ENCODE measurements at places on chromosomes 3 and 15.

DNA sequence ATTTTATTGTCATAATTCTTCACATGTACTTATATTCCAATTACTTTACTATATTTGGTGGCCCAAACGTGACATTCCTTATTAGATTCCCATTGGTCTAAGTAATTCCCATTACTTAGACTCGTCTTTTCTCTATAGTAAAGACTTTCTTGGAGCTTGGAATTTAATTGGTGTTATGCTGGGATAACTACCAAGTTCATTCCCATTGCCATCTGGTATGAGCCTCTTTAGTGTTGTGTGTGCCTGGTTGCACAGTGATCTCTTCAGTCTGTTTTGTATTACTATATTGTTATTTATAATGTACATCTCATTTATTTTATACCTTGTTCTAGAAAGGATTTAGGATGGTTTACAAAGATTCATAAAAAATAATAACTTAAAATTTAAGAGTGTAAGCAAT lies 27.8 kb downstream of the TMEM108 start:
- DNase-seq, result no peak
- H3K36me3 ChIP-seq, result peaks cover 4% of the 10 kb centered on the region
- H3K27ac ChIP-seq, result no peak overlapping the region
- H3K4me3 ChIP-seq, result no peak overlapping the region

GRCh38 chr3:170621256-170621655 lies 35.4 kb upstream of the SLC7A14 start:
- H3K27me3 ChIP-seq, result peaks cover 4% of the 10 kb centered on the region
- H3K36me3 ChIP-seq, result no peaks in the 10 kb centered on the region
- H3K4me3 ChIP-seq, result no peak overlapping the region
- no peak overlapping the region for H3K27ac ChIP-seq
- DNase-seq, result no peak

GRCh38 chr3:195856410-195857084 lies 44.8 kb upstream of the MUC4 start:
- DNase-seq, result no peak
- no peak overlapping the region for H3K27ac ChIP-seq
- no peak overlapping the region for H3K4me3 ChIP-seq
- H3K4me1 ChIP-seq, result peaks cover 34% of the 10 kb centered on the region
- peaks cover 2% of the 10 kb centered on the region for H3K27me3 ChIP-seq
- no peaks in the 10 kb centered on the region for H3K36me3 ChIP-seq

GRCh38 chr15:56792211-56792610 lies 58.9 kb upstream of the ZNF280D start:
- no peaks in the 10 kb centered on the region for H3K36me3 ChIP-seq
- DNase-seq, result no peak
- H3K4me3 ChIP-seq, result no peak overlapping the region
- no peaks in the 10 kb centered on the region for H3K4me1 ChIP-seq
- peaks cover 3% of the 10 kb centered on the region for H3K27me3 ChIP-seq

DNA sequence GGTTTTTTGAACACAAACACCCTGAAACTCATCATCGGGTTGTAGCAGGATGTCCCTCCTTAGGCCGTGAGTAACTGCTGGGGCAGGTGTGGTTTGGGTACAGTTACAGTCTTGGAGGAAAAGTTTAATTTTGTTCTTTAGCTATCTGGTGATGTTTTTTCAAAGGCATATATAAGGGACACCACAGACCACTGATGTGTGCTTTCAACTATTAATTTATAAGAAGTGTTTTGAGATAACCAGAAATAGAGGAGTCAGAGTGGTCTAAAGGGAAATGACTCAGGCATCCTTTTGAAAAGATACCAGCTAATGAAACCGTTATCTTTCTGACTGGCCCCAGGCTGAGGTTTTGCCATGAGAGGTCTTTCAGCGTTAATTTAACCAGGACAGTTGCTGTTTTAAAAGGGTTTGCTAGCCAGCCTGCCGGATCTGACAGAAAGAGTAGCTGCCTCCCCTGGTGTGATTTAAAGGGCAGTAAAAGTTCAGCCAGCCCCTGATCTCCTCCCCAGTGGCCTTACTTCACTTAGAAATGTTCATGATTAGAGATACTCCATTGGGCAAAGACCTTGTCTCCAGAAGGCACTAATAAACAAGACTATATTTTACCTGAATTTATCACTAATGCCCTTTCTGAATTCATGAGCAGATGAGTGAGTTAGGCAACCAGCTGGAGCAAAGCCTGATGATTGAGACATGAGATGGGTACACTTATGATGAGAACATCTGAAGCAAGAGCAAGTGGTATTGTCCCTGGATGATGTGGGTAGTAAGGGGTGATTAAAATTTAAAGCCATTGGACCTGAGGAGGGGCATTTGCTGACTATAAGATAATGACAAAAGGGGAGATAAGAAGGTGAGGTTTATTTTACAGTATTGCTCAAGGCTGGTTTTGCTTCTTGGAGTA lies 482.5 kb upstream of the TBL1XR1 start:
- peaks cover 57% of the 10 kb centered on the region for H3K4me1 ChIP-seq
- DNase-seq, result no peak
- H3K27ac ChIP-seq, result no peak overlapping the region
- peaks cover 2% of the 10 kb centered on the region for H3K27me3 ChIP-seq
- no peaks in the 10 kb centered on the region for H3K36me3 ChIP-seq
- H3K4me3 ChIP-seq, result no peak overlapping the region

- DNase-seq, result no peak
- no peaks in the 10 kb centered on the region for H3K36me3 ChIP-seq
- no peak overlapping the region for H3K27ac ChIP-seq
- no peaks in the 10 kb centered on the region for H3K4me1 ChIP-seq
These were observed 291.9 kb upstream of the STT3B start for GRCh38 chr3:31240874-31241273.

GRCh38 chr15:52682200-52682599 lies 3.0 kb upstream of the ATOSA start:
- H3K4me1 ChIP-seq, result peaks cover 5% of the 10 kb centered on the region
- no peak for DNase-seq
- H3K27me3 ChIP-seq, result peaks cover 10% of the 10 kb centered on the region
- no peak overlapping the region for H3K4me3 ChIP-seq
- no peaks in the 10 kb centered on the region for H3K36me3 ChIP-seq
- H3K27ac ChIP-seq, result no peak overlapping the region

DNA sequence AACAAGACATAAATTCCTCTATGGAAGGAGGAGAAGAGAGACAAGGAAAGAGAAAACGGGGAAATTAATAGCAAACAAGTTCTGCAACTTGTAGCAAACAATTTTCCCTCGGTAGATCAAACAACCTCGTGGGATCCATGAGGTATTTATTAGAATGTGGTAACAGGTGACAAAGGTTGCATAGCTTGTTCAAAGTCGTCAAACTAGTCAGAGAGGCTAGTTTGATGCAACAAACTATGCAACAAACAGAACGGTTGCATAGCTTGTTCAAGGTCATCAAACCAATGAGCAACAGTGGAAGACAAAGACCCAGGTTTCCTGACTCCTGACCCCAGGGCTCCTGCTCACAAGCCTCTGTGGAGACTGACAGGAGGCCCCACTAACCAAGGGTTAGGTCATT lies 20.7 kb downstream of the MB21D2 start:
- no peak for DNase-seq
- no peaks in the 10 kb centered on the region for H3K36me3 ChIP-seq
- H3K27me3 ChIP-seq, result peaks cover 2% of the 10 kb centered on the region
- no peak overlapping the region for H3K27ac ChIP-seq
- peaks cover 5% of the 10 kb centered on the region for H3K4me1 ChIP-seq

- no peak for DNase-seq
- no peak overlapping the region for H3K4me3 ChIP-seq
- H3K27ac ChIP-seq, result no peak overlapping the region
- H3K36me3 ChIP-seq, result peaks cover 18% of the 10 kb centered on the region
- H3K4me1 ChIP-seq, result peaks cover 19% of the 10 kb centered on the region
These were observed 77.0 kb downstream of the LPP start for GRCh38 chr3:188230962-188231361.

DNA sequence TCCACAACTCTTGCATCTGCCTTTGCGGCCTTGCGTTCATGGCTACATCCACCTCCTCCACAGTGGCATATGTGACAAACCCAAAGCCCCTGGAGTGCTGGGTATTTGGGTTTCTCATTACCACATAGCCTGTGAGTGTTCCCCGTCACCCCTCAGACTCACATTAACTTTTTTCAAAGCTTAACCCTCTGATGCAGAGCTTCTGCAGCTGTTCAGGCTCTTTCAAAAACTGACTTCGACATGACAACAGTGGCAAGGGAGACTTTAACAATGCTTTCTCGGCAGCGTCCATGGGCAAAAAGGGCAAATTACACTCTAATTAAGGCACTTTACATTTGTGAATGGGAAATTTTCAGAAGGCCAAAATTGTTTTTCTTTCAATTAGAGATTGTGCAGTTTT lies 343.2 kb downstream of the UNC13C start:
- DNase-seq, result no peak
- H3K27me3 ChIP-seq, result peaks cover 2% of the 10 kb centered on the region
- no peaks in the 10 kb centered on the region for H3K4me1 ChIP-seq
- no peak overlapping the region for H3K27ac ChIP-seq
- H3K36me3 ChIP-seq, result no peaks in the 10 kb centered on the region
- H3K4me3 ChIP-seq, result no peak overlapping the region

DNA sequence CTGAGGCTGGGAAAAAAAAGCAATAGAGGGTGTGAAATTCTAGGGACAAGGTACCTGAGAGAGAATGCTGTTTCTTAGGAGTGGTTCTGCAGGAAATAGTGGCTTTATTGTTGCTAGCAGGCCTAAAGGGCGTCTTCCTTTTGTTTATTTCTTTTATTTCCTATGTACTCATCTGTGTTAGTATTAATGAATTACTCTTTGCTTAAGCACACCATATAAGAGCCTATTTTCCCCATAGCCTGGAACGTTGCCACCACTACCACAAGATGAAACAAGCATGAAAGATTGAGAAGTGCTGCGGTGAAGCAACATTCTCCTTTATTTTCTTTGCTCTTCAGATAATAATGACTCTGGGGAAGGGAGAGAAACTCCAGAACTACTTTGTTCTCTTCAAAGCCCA lies 21.3 kb upstream of the GOLIM4 start:
- H3K27ac ChIP-seq, result peak overlapping the region; percentile 22
- no peaks in the 10 kb centered on the region for H3K27me3 ChIP-seq
- H3K4me1 ChIP-seq, result peaks cover 22% of the 10 kb centered on the region
- H3K4me3 ChIP-seq, result no peak overlapping the region
- no peak for DNase-seq

DNA sequence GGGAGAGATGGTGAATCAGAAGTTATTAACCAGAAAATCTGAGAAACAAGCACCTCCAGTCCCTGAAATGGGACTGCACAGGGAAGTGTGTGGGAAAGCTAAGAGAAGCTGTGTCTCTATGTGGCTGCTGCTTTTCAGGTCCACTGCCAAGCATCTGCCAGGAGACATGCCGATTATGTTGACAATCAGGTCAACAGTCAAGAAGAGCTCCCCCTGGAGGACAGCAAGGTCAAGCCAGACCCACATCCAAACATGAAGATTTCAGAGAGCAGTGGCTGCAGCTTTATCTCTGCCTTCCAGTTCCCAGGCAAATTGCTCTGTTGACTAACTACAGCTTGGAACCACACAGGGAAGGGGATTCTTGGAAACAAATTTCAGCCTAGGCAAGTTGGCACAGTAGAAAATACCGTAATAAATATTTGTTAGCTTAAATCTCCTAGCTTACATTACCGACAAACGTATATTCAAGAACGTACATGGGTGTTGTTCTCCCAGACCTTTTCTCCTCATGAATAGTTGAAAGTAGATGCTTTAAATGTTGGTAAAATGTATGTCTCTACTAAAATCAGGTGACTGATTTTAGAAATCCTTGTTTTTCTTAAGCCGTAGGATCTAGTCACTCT lies 394.5 kb upstream of the RARB start:
- H3K36me3 ChIP-seq, result no peaks in the 10 kb centered on the region
- DNase-seq, result peak; percentile 62
- H3K4me3 ChIP-seq, result no peak overlapping the region

DNA sequence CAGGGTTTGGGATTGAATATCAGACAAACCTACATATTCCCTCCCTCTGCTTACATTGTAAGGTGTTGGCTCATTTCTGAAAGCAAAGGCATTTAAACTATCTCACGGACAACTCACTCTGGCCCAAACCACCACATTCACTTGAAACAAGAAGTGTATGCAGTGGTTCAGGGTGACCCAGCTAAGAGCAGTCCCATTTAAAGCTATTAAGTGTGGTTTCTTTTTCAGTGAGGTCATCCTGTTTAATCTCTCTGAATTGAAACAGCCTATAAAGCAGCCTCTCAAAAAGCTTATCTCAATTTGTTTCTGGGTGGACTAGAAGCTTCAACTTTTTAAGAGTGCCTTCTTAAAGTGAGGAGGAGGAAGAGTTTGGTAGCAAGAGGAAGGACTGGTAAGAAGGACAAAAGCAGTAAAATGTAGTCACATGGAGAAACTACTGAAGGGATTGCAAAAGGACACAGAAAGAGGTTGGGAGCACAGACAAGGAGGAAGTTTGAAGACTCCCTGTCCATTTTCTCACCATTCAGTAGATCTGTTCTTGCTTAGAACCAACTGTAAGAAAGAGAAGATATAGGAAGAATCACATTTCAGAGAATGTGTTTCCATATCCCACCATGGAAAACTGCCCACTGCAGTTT lies 151.6 kb downstream of the TMCO5A start:
- DNase-seq, result no peak
- no peak overlapping the region for H3K27ac ChIP-seq
- peaks cover 12% of the 10 kb centered on the region for H3K4me1 ChIP-seq
- no peaks in the 10 kb centered on the region for H3K36me3 ChIP-seq
- no peaks in the 10 kb centered on the region for H3K27me3 ChIP-seq

GRCh38 chr15:80177156-80177555 lies 24.4 kb downstream of the FAH start:
- no peak overlapping the region for H3K27ac ChIP-seq
- peaks cover 12% of the 10 kb centered on the region for H3K36me3 ChIP-seq
- no peak for DNase-seq
- no peaks in the 10 kb centered on the region for H3K4me1 ChIP-seq
- H3K4me3 ChIP-seq, result no peak overlapping the region

GRCh38 chr15:41577863-41578735 lies 19.1 kb downstream of the TYRO3 start:
- no peaks in the 10 kb centered on the region for H3K4me1 ChIP-seq
- DNase-seq, result no peak
- H3K27ac ChIP-seq, result no peak overlapping the region
- H3K4me3 ChIP-seq, result no peak overlapping the region
- H3K27me3 ChIP-seq, result no peaks in the 10 kb centered on the region
- peaks cover 16% of the 10 kb centered on the region for H3K36me3 ChIP-seq

GRCh38 chr3:69389520-69390248 lies 3.8 kb upstream of the FRMD4B start:
- peaks cover 2% of the 10 kb centered on the region for H3K27me3 ChIP-seq
- no peak overlapping the region for H3K4me3 ChIP-seq
- H3K4me1 ChIP-seq, result peaks cover 32% of the 10 kb centered on the region

DNA sequence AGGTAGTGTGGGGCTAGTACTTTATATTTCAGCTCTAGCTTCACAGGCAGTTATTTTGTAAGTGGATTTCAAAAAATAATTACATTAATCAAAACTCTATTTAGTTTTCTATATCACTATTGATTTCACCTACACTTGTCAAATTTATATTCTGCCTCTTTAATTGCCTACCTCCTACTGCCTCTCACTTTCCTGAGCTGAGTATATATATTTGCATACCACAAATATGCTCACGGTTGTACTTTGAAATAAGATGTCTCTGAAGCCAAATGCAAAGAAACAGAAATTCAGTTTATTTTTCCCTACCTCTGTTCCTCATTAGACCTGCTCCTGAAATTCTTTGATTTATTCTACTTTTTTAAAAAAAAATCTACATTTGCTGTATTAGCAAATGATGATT lies 309.3 kb upstream of the TGFBR2 start:
- peaks cover 47% of the 10 kb centered on the region for H3K4me1 ChIP-seq
- no peak overlapping the region for H3K4me3 ChIP-seq
- no peaks in the 10 kb centered on the region for H3K27me3 ChIP-seq
- no peaks in the 10 kb centered on the region for H3K36me3 ChIP-seq
- DNase-seq, result no peak
- no peak overlapping the region for H3K27ac ChIP-seq
